ENCODE measurements at places on chromosomes 7 and 10.

GRCh38 chr7:87712571-87712970 is 84.4 kb downstream of the RUNDC3B start:
- no peak for DNase-seq

DNA sequence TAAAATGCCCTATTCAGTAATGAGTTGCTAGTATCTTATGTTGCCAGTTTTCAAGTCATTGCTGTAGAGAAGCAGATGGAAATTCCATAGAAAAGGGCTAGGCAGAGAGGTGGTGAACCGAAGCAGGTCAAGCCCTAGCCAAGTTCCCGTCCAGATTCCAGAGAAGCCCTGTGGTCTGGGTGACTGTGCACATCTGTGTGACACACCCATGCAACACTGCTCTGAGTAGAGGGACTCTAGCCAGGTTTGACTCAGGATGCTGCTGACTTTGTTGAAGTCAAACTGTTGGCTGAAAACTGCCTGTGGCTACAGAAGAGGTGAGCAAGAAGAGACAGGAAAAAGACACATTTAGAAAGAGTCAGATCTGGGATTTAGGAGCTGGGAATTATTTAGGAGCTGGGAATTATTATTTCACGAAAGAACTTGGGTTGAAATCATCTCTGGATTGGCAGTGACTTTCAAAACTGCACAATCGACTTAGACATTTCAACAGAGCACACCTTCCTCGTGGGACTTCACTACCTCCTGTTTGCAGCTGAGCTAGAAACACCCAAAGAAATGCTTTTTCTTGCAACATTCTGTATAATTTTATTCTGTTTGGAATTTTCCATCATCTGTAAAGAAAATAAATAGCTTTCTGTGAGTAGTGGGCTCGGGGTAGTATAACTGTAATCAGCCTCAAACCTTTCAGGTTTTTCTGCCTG is 149.1 kb upstream of the PRKCQ start:
- no peak for DNase-seq

GRCh38 chr10:101564490-101564991 is 23.5 kb downstream of the POLL start:
- no peak for DNase-seq

- DNase-seq = no peak
These were observed 109.4 kb downstream of the ELFN1 start for GRCh38 chr7:1779445-1779844.

- no peak for DNase-seq
These were observed 136.3 kb downstream of the DOCK4 start for GRCh38 chr7:112069879-112070321.

DNA sequence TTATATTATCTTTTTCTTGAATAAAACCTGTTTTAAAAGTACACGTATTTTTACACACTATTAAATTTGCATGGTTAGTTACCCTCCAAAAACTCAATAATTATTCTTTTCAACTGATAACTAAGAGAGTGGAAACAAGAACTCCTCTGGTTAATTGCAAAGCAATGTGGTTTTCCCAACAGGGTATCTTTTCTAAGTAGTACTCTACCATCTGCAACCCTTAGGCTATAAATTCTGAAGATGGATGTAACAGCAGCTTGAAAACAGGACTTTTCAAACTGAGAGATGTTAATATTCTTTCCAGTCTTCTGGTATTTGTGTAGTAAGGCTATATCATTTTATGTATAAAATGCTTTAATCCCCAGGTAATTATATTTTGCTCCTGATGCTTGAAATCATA is 916.1 kb upstream of the POT1 start:
- peak; percentile 33 for DNase-seq

DNA sequence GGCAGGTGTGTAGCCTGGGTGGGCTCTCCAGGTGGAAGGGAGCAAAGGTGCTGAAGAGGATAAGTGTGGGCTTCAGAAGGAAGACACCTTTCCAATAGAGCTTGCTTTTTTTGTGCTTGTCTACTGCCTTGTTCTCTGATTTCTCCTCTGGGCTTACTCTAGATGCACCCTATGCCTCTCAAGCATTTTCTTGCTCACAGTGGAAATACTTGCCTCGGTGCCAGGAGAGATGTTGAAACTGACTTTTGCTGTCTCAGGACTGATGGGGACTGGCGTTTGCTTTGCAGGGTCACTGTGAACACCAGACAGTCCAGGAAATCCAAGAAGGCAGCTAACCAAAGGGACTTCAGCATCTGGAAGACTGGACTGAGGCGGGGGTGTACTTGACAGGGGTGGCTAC is 187.9 kb downstream of the SNX10 start:
- DNase-seq = no peak
